ENCODE measurements at places on chromosomes 1 and 21.

GRCh38 chr1:15299179-15299578 lies 52.2 kb downstream of the FHAD1 start:
- DNase-seq, result no peak

GRCh38 chr1:201736707-201737320 lies 92.1 kb upstream of the IPO9 start:
- no peak for DNase-seq

- DNase-seq, result no peak
These were observed 1.4 kb downstream of the TENT5B start for GRCh38 chr1:27011058-27011764.

DNA sequence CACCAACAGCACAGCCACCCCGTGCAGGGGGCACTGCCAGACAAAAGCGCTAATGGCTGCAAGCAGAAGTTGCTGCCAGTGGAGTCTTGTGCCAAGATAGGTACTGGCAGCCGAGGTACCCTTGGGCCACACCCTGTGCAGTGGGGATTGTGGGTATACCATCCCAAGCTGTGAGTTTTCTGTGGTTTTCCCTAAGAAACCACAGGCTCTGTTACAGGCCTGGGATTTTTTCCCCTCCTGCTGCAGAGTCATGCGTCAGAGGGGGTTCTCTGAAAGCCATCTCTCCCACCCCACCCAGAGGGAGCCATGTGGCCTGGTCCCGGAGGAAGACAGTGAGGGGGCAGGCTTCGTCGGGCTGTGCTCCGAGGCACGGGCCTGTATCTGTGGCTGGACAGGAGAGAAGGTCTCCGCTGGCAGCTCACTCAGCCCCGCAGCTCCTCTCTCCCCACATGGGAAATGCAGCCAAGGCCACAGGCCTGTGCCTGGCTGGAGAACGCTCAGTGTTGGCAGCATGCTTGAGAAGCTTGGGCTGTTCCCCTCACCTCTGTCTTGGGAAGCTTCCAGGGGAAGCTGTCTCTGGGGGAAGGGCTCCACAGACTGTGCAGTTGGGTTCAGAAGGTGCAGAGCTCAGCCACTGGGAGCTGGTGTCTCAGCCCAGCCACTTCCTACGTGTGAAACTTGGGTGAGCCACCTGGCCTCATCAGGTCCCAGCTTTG lies 42.5 kb downstream of the NEK2 start:
- no peak for DNase-seq

DNA sequence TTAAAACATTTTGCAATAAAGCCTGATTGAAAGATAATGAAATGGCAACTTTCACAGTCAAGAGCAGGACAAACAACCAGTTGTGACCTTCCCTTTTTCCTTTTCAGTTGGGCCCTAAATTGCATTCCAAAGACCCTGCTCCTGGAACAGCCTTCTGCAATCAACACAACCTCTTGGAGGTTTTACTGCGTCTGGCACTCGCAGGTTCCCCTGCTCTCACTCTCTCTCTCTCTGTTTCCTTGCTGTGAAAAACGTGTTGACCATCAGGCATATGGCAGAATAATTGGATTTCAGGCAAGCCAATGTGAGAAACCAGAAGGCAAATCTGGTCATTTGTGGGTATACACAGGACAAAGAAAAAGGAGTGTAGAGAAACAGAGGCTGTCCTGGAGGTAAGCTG lies 23.2 kb downstream of the SLC44A5 start:
- no peak for DNase-seq

GRCh38 chr1:57033222-57034001 lies 67.6 kb upstream of the C8B start:
- no peak for DNase-seq

DNA sequence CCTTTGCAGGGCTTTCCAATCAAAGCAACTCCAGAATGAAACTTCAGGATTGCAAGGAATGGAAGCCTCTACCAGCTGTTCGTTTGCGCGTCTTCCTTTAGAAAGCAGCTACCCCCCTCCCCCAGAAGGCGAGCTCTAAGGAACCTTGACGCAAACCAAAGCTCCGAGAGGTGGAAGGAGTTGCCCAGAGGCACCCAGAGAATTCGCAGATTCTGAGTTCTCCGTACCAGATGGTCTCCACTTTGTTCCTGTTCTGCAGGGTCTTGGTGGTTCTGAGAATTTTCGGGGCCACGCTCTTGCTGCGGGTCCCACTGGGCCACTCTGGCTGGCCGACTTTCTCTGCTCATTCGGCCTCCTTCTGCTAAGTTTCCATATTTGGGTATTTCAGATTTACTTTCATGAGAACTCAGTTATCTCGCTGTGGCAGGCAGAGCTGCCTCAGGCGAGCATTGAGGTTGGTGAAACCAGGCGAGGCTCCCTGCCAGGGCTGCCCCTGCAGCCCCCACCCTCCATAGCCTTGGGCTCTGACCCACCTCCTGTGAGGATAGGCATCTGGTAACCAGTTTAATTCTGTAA lies 801 bp downstream of the TRAF5 start:
- DNase-seq, result no peak

- no peak for DNase-seq
These were observed 105.6 kb downstream of the MIS18A start for GRCh38 chr21:32173121-32173724.

GRCh38 chr1:44421446-44421884 lies 16.4 kb downstream of the RNF220 start:
- DNase-seq, result no peak

DNA sequence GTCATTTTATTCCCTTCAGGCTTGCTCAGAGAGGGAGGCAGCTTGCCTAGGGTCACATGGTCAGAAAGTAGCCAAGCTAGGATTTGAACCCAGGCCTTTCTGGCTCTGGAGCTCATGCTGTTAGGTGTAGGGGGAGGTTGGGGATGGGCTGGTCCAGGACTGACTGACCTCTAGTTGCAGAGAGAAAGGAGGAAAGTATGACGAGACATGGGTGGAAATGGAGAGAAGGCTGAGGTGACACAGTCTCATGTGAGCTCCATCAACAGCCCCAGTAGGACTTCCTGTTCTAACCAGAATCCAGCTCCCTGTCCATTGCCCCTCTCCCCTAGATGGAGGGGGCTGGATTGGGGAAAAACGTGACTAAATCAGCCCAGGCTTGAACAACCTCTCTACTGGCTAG lies 15.5 kb upstream of the SYNC start:
- DNase-seq, result no peak

DNA sequence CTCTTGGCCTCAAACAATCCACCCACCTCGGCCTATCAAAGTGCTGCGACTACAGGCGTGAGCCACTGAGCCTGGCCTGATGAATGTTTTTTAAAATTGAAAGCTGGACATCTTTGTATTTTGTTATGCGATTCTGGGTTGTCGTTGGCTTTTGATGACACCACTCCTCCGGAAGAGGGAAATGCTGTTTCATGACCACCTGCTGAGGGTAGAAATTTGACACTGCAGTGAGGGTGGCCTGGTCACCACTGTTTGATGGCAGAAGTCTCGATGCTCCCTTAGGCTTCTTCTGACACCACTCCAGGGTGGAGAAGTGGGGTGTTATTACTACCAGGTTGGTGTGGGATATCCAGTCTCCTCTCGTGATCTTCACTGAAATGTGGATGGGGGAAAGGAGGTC lies 357.2 kb downstream of the RGS7 start:
- no peak for DNase-seq

DNA sequence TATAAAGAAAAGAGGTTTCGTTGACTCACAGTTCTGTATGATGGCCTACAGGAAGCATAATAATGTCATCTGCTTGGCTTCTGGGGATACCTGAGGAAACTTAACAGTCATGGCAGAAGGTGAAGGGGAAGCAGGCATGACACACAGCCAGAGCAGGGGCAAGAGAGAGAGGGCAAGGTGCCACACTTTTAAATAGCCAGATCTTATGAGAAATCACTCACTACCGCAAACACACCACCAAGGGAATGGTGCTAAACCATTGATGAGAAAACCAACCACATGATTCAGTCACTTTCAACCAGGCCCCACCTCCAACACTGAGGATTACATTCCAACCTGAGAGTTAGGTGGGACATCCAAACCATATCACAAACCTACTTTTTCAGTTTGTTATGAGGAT lies 245.9 kb upstream of the SGIP1 start:
- DNase-seq, result no peak

- DNase-seq, result no peak
These were observed 529 bp upstream of the MARCKSL1 start for GRCh38 chr1:32336591-32336932.

DNA sequence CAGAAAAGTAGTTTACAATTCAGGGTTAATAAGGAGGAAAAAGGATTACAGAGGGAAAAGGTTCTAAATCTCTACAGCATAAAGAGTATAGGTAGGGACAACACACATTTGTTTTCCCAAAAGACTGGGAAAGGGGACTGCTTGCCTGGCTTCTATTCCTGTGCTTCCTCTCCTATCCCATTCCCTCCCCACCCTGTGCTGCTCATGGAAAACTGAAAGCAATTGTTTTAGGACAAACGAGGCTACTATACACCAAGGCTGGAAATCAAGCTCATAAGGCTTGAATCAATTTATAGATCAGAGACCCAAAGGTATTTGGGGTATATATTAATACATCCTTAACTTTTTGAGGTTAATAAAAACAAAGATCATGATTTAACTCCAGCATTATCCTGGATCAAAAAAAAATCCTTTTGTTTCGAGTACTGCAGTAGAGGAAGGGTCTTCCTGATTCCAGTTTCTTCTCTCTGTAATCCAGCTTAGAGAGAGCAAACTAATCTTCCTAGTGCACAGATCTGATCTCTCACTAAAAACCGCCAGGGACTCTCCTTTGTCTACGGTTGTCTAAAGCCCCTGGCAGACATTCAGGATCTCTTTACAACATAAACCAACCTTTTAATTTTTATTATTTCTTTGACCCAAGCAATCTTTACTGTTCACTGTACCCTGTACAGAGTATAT lies 37.4 kb upstream of the A3GALT2 start:
- DNase-seq, result no peak

- DNase-seq, result peak; percentile 60
These were observed 659 bp downstream of the AGO1 start for GRCh38 chr1:35883635-35884101.

- DNase-seq, result no peak
These were observed 8.8 kb upstream of the NT5C1A start for GRCh38 chr1:39680751-39681150.

DNA sequence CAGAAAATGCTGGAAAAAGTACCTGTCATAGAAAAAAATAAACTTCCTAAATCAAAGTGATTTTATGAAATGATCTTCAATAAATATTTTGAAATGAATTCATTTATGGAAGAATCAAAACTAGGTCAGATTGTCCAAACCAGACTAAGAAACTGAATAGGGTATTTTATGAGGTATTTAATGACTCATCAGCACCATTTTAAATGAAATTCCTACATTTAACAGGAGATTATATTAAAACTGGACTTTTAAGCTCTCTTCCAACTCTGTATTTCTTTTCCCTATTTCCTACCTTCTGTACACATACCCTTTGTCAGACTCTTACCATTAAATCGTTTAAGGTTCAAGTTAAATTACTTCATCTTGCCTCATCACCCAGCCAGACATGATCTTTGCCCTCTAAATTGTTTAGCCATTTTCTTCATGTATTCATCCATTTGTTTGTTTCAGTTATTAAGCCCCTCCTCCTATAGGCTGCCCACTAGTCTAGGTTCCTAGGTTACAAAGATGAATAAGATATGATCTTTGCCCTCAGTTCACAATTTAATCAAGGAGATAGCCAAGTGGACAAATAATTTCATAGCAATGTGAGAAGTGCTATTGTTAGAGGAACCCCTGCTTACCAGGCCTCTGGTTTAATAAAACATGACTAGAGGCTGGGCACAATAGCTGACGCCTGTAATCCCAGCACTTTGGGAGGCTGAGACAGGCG lies 25.0 kb downstream of the TATDN3 start:
- DNase-seq, result no peak

- no peak for DNase-seq
These were observed 29.4 kb downstream of the CLDN14 start for GRCh38 chr21:36450511-36450910.

DNA sequence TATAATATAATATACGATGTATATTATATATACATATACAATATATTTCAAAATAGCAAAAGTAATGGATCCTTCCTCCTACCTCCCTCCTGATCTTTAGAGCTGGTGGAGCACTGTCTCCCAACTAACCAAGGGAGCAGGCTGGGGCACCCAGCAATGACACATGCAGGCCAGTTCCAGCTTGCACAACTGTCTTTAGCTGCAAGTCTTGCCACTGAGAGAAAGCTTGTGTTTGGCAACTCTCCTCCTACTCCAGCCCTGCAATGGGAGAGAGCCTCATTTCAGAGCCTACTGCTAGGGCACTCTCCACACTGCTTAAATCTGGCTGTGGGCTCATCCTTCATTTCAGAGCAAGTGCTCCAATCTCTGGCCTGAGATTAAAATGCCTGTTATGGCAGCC lies 469.8 kb upstream of the OLFM3 start:
- DNase-seq, result no peak

DNA sequence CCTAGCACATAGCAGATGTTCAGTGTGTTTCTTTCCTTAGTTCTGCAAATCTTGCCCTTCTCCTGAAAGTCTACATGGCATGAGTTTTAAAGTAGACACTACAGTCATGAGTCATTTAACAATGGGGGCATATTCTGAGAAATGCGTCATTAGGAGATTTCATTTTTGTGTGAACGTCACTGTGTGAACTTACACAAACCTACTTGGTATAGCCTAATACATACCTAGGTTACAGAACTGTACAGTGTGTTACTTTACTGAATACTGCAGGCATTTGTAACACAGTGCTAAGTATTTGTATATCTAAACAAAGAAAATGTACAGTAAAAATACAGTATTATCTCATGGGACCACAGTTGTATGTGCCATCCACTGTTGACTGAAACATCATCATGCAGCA lies 10.0 kb downstream of the TTF2 start:
- DNase-seq, result no peak

- DNase-seq, result no peak
These were observed 434.0 kb upstream of the NR5A2 start for GRCh38 chr1:199593475-199593874.

DNA sequence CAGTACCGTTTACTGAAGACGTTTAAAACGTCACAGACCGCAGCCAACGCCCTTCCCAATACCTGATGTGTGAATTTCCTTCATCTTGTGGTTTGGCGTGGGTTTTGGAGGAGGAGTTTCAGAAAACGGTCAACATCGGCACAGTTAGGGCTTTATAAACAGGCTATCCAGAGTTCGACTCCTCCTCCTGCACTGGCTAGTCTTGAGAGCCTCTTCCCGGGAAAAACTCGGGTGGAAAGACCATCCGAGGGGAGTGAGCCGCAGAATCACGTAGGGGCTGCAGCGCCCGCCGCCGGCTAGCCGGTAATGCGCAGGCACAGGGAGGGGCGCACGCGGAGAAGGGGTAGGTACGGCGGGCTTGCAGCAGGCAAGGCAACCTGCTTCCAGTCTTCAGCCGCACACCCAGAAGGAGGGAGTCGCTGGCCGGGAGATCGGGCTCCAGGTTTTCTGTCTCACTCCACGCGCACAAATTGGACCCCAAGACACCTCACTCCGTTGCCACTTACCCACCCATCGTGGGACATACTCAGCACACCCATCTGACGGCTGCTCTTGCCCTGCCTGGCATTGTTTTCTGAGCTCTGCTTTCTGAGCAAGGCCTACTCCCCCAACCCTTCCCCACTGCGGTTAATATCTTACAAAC lies 25.4 kb downstream of the SLC19A2 start:
- no peak for DNase-seq

GRCh38 chr1:53500204-53501064 lies 41.2 kb downstream of the DMRTB1 start:
- DNase-seq, result peak; percentile 53

All from NCI-H1092 (cell line).